Naive thymus-derived CD8-positive, alpha-beta T cell (primary cell): ENCODE measurements at places on chromosomes 2 and 18. TPM values are rescaled to one million over a fixed set of nuclear protein-coding genes. Genes with fewer than 3 reads are reported as not detected.

Gene POMC
- 7.6 TPM for total RNA-seq

Gene GTF2A1L
- total RNA-seq, result not detected

DNA sequence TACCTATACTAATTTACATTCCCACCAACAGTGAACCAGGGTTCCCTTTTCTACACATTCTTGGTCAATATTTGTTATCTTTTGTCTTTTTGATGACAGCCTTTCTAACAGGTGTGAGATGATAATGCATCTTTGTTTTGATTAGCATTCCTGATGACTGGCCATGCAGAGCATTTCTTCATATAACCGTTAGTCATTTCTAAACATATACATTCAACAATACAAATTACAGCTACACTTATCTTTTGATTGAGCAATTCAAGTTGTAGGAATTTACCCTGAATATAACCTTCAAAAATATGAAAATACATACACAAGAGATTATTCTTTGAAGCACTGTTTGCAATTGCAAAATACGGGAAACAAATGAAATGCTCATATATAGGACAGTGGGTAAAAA lies 94.9 kb downstream of the TMEM131 start:
- H3K4me1 ChIP-seq, result peaks cover 7% of the 10 kb centered on the region
- peaks cover 53% of the 10 kb centered on the region for H3K36me3 ChIP-seq
- H3K27me3 ChIP-seq, result no peaks in the 10 kb centered on the region
- H3K27ac ChIP-seq, result no peak overlapping the region
- DNase-seq, result no peak

- no peak for DNase-seq
- peaks cover 2% of the 10 kb centered on the region for H3K36me3 ChIP-seq
- no peak overlapping the region for H3K27ac ChIP-seq
- no peaks in the 10 kb centered on the region for H3K4me1 ChIP-seq
- peaks cover 1% of the 10 kb centered on the region for H3K27me3 ChIP-seq
- no peak overlapping the region for H3K4me3 ChIP-seq
Observed at GRCh38 chr2:60725466-60725865, 30.6 kb upstream of the PAPOLG start.

GRCh38 chr2:4077017-4077416 lies 373.6 kb downstream of the DCDC2C start:
- no peaks in the 10 kb centered on the region for H3K27me3 ChIP-seq
- no peak for DNase-seq
- no peak overlapping the region for H3K4me3 ChIP-seq
- no peaks in the 10 kb centered on the region for H3K36me3 ChIP-seq
- H3K4me1 ChIP-seq, result no peaks in the 10 kb centered on the region

GRCh38 chr2:186042207-186043028 lies 303.8 kb downstream of the FSIP2 start:
- no peak for DNase-seq
- no peak overlapping the region for H3K27ac ChIP-seq
- no peak overlapping the region for H3K4me3 ChIP-seq
- H3K27me3 ChIP-seq, result no peaks in the 10 kb centered on the region

DNA sequence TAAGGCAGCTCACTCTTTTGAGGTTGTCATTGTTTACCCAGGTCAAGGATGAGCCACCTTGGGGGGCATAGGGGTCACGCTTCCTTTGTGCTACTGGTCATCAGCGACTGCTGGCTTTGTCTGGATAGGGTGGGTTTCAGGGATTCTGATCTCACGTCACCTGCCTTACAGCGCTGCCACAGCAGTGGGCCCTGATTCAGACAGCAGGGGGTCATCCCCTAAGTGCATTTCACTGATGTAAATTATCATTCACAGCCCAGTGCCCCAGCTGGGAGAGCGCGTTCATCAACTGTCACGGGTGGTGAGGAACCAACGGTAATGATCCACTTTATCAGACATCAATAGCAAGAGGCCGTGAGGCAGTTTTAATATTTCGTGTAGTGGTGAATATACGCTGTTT lies 291.2 kb downstream of the NEDD4L start:
- H3K36me3 ChIP-seq, result no peaks in the 10 kb centered on the region
- H3K4me1 ChIP-seq, result no peaks in the 10 kb centered on the region
- no peak for DNase-seq
- H3K27me3 ChIP-seq, result no peaks in the 10 kb centered on the region
- no peak overlapping the region for H3K27ac ChIP-seq
- H3K4me3 ChIP-seq, result no peak overlapping the region

DNA sequence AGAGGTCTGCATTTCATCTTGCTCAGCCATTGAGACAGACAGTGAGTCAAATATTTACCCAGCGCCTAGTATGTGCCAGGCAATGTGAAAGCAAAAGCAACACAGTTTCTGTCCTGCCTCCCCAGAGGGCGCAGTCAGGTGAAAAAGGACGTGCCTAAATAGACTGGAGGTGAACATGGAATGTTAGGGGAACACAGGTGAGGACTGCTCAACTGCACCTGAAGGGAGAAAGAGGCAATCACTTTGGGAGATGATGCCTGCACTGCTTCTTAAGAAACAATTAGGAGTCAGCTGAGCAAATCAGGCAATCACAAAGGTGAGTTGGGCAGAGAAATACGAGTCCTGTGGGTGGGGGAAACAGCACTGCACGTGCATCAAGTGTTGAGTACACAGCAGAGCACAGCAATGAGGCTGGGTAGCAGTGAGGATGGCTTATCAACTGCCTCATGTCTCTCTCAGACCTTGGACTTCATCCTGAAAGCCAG lies 218.3 kb upstream of the SMAD7 start:
- peak overlapping the region; percentile 22 for H3K27ac ChIP-seq
- no peaks in the 10 kb centered on the region for H3K27me3 ChIP-seq
- no peak overlapping the region for H3K4me3 ChIP-seq
- DNase-seq, result no peak
